Esophagus squamous epithelium (tissue), 5 donors: ENCODE measurements at places on chromosomes 1 and 21.

GRCh38 chr1:162470216-162470615 lies 27.4 kb upstream of the UHMK1 start:
- no peaks in the 10 kb centered on the region for H3K27me3 ChIP-seq
- no peak overlapping the region for H3K4me3 ChIP-seq
- no peak for DNase-seq
- H3K36me3 ChIP-seq, result no peaks in the 10 kb centered on the region

DNA sequence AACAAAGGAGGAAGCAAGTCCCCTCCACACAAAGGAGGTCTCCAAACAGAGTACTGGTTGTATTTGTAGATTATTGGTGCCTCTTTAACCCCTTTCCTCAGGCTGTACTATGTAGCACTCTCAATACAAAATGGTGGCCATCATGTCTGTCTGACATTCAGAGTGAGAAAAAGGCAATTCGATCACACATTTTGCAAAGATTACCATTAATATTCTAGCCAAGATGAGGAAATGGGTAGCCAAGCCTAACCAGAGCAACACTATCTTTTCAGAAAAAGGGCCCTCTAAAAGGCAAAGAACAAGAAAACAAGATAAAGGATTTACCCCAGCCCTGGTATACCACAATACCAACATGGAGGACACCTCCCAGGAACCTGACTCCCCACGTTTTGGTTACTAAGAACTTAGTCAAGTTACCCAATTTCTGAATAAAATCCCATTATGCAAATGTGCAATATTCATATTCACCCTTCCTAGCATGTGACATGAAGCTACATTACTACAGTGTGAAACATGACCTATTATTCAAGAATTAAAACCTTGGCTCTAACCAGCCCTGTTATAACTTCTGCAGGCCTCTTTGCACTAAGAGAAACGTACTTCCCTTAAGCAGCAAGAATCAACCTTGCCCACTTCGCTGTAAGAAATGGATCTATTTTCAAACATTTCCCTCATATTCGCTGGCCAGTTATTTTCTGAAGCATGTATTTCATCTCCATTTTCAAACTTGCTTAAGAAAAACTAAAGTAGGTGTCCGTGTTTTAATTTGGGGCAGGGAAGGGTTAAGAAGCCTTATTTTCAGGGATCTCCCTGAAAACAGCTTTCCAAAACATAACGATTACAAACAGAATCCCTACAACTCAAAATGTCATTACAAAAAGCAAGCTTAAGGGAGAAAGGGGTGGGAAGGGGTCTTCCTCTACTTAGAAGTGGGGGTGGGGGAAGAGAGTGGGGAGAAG lies 2.1 kb downstream of the KDM5B start:
- peak overlapping the region; percentile 94 for H3K27ac ChIP-seq
- H3K4me1 ChIP-seq, result peaks cover 75% of the 10 kb centered on the region
- no peaks in the 10 kb centered on the region for H3K36me3 ChIP-seq

DNA sequence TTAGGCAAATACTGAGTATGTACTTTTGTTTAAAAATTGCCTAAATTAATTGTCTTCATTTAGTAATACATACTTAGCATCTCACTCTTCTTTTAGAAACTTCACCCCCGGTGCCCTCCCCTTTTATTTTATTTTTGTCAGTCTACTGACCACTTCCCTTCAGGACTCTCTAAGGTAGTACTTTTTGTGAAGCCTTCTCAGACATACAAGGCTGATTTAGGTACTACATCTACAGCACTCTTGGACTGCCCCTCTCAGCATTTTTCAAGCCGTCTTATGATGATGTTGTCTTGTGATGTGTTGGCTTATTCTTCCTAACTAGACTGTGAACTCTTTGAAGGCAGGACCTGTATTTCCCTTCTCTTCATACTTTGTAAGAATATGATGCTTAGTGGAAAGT lies 24.7 kb downstream of the RPS6KC1 start:
- H3K4me1 ChIP-seq, result no peaks in the 10 kb centered on the region
- DNase-seq, result no peak
- no peak overlapping the region for H3K4me3 ChIP-seq
- no peaks in the 10 kb centered on the region for H3K27me3 ChIP-seq
- H3K27ac ChIP-seq, result no peak overlapping the region

- no peaks in the 10 kb centered on the region for H3K36me3 ChIP-seq
- no peak for DNase-seq
- peaks cover 25% of the 10 kb centered on the region for H3K27me3 ChIP-seq
- H3K27ac ChIP-seq, result no peak overlapping the region
- H3K4me3 ChIP-seq, result no peak overlapping the region
- H3K4me1 ChIP-seq, result peaks cover 47% of the 10 kb centered on the region
Measured at GRCh38 chr1:212669600-212669999, 30.0 kb downstream of the BATF3 start.

DNA sequence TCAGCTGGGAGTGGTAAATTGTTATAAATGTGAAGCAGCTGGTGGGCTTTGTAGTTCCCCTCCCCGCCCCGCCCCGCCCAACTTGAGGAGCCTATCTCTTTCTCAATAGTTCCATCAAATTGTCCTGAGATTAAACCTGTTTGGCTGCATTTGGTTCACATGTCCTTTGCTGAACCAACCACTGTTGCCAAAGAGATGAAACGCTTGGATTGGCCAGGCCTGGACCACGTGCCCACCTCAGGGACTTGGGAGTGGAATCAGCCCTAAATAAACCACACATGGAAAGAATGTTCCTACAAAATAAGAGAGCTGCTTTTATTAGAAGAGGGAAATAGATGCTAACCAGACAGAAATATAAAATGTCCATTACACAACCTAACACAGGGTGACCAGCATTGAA lies 424.9 kb upstream of the KAZN start:
- no peak overlapping the region for H3K4me3 ChIP-seq
- no peaks in the 10 kb centered on the region for H3K36me3 ChIP-seq
- no peak overlapping the region for H3K27ac ChIP-seq
- no peaks in the 10 kb centered on the region for H3K27me3 ChIP-seq
- no peaks in the 10 kb centered on the region for H3K4me1 ChIP-seq
